ENCODE measurements at places on chromosomes 2 and 18.

DNA sequence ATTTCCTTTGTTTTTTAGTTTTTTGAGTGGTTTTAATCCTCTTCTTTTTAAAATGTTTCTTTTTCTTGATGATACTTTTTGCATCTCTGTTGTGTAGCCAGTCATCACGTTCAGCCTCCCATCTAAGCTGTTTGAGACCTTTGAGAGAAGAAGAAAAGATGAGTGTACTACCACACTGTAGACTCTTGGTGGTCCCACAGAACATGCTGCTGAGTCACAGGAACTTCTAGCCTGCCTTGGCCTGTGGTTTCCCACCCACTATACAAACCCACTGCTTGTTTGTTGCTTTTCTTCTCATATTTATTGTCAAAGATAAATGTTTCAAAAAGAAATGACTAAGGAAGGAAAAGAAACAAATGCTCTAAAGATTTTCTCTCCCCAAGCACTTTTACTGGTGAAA is 5.5 kb downstream of the CEBPZOS start:
- no peak for DNase-seq

DNA sequence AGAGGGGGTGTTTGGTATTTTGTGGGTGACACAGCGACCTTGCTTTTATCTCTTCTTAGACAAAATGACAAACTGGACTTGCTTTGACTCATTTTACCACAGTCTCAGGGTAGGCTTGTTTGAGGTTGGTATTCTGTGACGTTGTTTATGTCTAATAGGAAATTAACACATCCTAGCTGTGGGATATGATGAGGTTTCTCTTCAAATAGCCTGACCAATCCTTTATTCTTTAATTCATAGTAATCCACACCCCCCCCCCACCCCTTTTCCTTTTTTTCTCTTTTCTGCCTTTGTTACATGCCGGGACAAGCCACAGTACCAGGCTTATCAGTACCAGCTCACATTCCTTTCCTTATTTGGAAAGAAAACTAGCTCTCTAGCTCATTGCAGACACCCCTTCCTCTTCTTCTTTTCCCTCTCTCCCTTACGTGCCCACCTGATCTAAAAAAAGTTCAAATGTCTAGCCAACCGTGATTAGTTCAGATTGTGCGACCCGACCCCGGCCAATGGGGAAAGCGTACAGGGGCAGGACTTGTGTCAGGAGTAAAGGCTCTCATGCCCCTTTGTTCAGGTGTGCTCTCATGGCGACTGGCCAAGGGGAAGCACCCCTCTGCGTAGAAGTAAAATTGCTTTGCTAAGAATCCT is 52.2 kb upstream of the PTPRM start:
- no peak for DNase-seq

GRCh38 chr2:101107241-101107640 is 43.9 kb downstream of the TBC1D8 start:
- no peak for DNase-seq

DNA sequence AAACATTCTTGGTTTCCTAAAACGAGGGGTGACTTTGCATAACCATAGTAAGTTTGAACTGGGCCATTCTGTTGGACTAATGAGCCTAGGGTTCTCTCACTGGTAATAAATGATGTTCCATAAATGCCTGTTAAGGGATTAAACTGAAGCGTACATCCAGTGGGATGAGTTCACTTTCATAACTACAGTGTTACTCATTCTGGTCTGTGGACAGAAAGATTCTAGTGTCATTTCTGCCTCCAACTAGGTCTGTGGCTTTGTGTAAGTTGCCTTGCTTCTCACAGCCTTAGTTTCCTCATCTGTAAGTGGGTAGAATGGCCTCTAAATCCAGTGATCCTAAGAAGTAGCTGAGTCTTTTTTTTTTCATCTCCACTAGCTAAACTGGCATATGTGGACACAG is 1860.6 kb upstream of the PIK3C3 start:
- DNase-seq: no peak

DNA sequence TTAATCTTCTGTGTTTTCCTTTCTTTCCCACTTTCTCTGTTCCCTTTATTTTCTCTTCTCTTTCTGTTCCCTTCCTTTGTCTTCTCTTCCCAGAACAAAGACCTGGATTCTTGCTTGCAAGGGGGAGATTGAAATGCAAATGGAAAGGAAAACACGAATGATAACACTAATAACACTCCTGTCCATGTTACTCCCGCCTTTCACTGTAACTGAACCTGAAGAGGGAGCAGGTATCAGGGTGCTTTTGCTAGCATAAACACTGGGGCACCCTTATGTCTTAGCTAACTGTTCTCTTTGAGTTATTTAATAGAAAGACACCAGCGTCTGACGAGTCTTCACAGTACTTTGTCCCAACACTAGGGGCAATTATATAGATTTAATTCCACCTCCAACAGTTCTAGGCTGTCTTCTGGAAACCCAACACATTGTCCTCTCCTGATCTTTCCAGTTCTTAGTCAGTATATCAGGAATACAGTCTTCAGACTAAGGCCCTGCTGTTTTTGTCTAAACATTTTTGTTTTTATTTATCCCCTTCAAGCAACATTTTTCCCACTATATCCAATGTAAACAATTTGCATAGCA is 99.2 kb downstream of the PTPRM start:
- no peak for DNase-seq

DNA sequence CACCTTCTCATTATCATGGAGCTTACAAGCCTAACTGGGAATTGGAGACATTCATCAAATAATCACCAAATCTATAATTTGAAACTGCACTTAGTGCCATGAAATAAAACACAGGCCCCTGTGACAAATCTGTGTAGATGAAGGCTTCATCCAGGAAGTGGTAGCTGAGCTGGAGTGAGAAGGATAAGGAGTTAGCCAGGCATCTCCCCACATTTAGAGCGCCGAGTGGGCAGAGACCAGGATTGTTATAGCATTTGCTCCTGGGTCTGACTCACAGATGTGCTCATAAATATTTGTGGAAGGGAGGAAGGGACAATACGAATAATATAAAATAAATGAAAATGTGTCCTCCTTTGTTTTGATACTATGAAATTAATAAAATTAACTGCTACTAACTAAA is 2.5 kb upstream of the MAT2A start:
- DNase-seq: peak; percentile 65

DNA sequence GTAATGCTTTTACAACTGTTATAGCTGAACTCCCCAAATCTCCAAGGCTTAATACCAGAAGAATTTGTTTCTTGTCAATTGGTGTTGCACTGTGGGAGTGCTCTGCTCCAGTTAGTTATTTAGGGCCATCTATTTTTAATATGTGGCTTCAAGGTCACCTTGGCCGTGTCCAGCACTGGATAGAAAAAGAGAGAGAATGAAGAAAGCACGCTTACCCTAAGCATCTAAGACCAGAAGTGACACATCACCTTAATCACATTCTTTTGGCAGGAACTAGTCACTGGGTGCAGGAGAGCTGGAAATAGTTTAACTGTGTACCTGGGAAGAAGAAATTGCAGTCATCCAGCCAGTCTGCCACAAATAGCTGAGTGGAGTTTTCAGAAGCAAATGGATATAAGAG is 78.8 kb downstream of the VWC2L start:
- DNase-seq: no peak

- no peak for DNase-seq
Observed at GRCh38 chr2:115999039-115999438, 1556.6 kb downstream of the DPP10 start.

- DNase-seq: no peak
Observed at GRCh38 chr18:9237981-9238380, 96.6 kb upstream of the TWSG1 start.

- DNase-seq: no peak
Observed at GRCh38 chr2:6237039-6237660, 545.0 kb downstream of the SOX11 start.

DNA sequence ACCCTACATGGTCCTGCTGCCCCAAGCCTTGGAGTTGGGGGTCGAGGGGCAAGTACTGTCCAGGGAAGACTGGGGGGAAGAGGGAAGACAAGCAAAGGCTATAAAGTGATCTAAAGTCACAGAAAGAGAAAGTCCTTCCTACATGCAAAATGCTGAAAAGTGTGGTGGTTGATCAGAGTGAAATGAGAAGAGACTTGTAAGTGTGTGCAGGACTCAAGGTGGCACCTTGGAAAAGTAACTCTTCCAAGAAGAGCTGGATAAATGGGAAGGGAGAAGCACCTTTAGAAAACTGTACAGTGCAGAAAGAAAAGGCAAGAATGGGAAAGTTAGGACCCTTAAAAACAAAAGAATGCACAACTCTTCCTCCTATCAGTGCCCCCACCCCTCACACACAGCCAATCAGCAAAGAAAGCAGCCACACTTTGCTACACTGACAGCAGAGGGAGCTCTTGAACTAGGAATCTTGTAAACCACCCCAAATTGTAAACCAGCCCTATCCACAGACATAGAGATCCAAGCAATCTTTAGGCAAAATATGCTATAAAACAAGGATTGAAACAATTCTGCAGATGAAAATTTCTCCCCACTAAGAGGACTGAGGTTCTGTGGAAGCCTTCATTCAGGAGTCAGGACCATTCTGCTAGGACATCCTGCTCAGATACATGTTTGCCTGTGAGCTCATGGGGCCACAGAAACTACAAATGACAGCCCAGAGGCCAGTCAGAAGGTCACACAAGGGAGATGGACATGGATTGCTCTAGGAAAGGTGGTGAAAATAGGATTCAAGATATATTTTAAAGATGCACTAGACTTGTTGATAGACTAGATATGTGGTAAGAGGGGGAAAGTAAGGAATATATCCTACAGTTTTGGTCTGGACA is 146.4 kb downstream of the FTCDNL1 start:
- DNase-seq: peak; percentile 58

DNA sequence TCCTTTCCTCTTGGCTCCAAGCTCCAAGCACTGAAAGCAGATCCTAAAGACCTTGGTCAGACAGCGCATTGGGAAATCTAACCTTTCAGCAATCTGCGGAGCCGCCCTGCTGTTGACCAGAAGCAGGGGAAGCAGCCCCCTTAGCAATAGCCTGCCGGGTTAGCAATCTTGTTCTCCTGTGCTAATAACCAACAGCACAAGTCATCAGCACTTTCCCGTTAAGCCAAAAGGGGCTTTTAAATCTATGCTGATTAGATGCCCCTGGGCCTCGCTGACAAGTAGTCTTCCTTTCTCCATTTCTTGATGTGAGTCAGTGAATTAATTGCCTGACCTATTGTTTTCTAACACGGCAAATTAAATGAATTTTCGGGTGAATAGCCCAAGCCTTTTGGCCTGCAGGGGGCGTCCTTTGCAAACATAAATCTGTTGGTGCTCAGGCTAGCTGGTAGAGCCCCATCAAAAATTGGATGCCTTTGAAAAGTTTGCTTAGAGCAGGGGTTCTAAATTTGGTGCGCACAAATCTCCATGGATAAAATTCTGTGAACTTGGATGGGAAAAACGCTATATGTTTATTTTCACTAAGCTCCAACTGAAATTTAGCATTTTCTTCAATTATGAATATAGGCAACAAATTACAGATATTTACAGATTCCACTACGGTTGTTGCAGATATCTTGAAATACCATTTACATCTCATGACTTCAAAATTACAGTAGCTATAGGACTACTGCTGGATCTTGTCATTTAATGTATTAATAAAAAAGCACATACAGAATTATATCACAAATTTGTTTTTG is 24.6 kb downstream of the MAIP1 start:
- DNase-seq: peak; percentile 68

DNA sequence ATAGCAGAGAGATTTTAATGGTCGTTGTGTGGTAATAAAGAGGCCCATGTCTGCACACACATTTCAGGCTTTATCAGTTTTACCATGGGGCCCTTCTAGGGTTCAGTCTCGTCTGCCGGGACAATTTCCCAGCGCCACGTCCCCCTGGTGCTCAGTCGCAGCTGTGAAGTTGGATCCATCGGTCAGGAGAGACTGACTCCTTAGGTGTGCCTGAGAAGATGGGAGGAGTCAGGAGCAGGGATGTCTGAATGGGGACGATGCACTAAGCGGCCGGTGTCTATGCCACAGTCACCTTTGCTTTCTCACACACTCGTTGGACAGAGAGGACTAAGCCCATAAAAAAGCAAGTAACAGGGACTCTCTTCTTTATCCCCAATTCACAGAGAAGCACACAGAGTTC is 71.4 kb downstream of the TWIST2 start:
- DNase-seq: no peak

- no peak for DNase-seq
Observed at GRCh38 chr18:46054956-46055837, 16.9 kb downstream of the PSTPIP2 start.

- no peak for DNase-seq
Observed at GRCh38 chr18:79258447-79258846, 137.3 kb upstream of the NFATC1 start.

DNA sequence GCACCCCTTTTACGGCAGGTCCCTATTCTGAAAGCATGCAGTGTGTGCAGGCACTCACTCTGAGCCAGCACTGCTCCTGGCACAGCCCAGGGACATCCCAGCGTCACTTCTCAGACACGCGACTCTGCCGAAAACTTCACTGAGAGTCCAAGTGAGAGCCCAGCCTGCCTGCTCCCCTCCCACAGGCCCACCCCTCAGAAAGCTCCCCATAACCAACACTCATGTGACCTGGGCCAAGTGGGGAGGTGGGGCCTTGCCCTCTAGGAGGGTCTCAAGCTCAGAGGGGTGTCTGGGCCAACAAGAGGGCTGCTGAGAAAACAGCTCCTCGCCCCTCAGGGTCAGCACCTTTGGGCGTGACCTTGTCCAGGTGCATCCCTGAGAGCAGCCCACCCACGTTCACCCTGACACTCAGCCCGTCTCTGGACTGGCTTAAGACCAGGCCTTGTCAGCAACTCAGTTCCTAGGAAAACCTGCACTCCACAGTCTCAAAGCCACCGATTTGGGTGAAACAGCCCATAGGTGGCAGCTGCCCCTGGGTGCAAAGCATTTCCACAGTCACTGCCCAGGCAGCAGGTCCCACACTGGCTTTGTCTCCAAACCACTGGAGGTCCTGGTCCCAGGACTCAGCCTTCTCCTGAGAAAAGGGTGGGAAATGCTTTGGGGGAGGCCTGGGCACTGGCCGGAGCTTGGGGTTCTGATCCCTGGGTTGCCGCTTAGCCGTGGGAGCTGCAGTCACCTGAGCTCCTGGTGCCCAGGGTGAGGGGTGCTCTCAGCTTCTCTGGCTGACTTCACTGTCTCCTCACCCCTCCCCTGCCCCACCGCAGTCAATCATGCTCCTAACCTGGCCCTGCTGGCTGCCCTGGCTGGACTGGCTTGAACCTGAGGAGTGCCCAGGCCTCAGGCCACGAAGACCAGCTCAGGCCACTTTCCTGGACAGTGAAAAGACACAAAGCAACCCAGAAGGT is 209.6 kb downstream of the HDAC4 start:
- no peak for DNase-seq

GRCh38 chr18:54154231-54154630 is 70.2 kb downstream of the MBD2 start:
- no peak for DNase-seq

GRCh38 chr2:27408601-27409320 is 630 bp downstream of the PPM1G start:
- DNase-seq: peak; percentile 48

DNA sequence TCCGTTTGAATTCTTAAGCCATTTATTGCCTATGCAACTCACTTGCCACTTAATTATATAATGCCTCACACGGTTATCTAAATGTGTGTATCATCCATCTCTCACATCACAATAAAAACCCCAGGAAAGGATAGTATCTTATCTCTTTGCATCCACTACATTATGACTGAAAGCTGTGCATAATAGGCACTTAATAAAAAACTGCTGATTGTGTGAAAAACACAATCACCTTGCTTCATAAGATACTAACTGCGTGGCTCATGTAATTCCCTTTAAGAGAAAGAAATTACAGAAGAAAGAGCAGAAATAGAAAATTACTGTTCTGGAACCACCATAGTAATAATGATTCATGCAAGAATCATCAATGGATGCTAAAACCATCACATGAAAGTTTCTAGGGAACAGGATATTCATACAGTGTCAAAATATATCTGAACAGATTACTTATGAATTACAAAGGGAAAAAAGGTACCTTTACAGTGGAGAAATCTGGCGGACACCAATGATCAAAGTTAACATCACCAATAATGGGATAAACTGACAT is 29.3 kb downstream of the CUL3 start:
- DNase-seq: no peak

All from GM03348 (cell line).